Activated CD4-positive, CD25-positive, alpha-beta regulatory T cell (primary cell): ENCODE measurements at places on chromosomes 2 and 18.

GRCh38 chr2:141639809-141640208 is 491.0 kb downstream of the LRP1B start:
- DNase-seq = no peak

DNA sequence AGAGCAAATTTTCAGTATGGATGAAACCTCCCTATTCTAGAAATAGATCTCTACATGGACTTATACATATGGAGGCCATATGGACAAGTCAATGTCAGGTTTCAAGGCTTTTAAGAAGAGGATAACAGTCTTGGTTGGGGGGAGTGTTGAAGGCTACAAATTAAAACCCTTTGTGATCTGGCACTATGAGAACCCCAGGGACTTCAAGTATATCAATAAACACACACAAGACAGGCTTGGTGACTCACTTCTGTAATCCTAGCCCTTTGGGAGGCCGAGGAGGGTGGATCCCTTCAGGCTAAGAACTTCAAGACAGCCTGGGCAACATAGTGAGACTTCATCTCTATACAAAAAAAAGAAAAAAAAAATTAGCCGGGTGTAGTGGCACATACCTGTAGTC is 127.2 kb upstream of the SP5 start:
- DNase-seq = no peak

DNA sequence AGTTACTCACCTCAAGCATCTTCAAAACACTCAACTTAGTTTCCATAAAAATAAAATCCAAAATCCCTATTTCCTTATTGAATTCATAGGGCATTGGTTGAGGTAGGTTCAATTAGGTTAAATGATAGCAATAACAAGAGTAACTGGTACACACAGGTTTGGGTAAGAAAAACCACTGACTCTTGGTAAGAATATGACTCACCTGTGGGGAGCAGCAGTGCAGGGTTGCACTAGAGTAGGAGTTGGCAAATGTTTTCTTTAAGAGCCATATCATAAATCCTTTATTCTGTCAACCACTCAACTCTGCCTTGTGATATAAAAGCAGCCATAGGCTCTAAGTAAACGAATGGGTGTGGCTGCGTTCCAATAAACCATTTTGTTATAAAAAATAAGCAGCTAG is 71.4 kb upstream of the CDH20 start:
- no peak for DNase-seq

DNA sequence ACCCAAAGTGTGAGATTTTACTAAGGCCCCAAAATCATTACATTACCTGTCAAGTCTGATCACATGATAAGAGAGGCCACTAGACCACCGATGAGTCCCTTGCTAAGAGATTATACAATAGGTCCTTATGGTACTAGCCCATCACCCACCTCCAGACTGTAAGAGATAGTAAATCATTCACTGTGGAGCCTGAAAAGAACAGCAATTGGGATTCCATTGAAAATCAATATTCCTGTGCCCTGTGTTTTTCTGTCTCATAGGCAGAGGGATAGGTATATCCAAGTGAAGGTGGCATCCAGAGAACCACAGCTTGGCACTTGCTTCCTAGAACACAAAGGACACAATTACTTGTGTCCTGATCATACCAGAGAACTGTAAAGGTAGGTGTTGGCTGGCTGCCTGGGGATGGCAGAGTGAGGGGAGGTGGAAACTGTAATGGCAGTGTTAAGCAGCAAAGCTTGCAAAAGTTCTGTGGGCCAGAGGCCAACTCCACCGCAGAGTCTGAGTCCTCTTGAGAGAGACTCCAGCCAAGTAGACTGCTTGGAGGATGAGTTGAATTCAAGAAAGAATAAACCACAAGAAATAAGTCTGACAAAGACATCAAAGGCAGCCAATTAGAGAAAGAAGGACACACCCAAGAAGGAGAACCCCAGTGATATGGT is 102.0 kb upstream of the PIEZO2 start:
- DNase-seq = no peak

- no peak for DNase-seq
These were observed 235.7 kb downstream of the CDCA7 start for GRCh38 chr2:173590276-173590861.
